Fibroblast of upper back skin (primary cell): ENCODE measurements at places on chromosomes 3 and 15.

GRCh38 chr3:43185983-43186314, 80.1 kb upstream of the POMGNT2 start:
- DNase-seq, result no peak

GRCh38 chr15:39857132-39857531, 62.9 kb downstream of the GPR176 start:
- no peak for DNase-seq

DNA sequence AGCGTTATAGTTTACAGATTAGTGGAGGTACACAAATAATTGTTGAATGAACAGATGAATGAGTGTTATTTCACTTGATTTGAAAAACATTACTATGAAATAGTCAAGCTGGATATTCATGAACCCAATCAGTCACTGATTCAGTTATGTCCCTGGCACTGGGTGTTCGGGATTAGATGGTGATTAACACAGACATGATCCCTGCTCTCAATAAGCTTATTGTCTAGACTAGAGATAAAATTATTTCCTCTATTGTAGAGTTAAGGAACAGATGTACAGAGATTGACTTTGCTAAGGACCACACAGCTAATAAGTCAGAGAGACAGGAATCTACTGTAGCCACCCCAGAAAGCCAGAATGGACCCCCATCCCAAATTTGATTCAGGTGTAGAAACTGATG, 963 bp downstream of the GRAMD1C start:
- no peak for DNase-seq

DNA sequence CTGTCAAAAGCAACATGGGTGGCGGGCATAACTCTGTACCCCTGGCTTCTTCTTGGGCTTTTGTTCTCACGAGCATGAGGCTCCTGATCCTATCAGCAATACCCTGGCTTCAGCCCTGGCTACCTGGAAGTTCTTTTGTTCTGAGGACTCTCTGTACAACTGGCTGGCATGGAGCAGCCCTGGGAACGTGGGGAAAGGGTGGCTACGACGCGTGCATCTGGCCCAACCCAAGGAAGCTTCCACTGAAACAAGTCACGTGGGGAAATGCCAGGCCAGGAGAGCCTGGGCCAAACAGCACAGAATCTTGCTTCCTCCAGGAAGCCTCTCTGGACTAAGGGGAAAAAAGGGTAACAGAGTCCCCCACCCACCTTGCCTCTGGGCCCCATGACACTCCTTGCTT, 22.7 kb upstream of the ATP2B2 start:
- no peak for DNase-seq

- DNase-seq, result no peak
These were observed 199.7 kb downstream of the AKAP13 start for GRCh38 chr15:85579957-85580694.

DNA sequence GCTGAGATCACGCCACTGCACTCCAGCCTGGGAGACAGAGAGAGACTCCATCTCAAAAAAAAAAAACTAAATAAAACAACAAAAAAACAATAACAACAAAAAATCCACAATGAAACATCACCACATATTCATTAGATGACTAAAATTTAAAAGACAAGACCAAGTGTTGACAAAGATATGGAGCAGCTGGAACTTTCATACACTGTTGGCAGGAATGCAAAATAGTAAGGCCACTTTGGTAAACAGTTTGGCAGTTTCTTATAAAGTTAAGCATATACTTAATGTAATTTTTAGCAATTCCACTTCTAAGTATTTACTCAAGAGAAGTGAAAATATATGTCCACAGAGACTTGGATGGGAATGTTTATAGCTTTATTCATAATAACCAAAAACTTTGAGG, 43.2 kb downstream of the RBP2 start:
- no peak for DNase-seq

DNA sequence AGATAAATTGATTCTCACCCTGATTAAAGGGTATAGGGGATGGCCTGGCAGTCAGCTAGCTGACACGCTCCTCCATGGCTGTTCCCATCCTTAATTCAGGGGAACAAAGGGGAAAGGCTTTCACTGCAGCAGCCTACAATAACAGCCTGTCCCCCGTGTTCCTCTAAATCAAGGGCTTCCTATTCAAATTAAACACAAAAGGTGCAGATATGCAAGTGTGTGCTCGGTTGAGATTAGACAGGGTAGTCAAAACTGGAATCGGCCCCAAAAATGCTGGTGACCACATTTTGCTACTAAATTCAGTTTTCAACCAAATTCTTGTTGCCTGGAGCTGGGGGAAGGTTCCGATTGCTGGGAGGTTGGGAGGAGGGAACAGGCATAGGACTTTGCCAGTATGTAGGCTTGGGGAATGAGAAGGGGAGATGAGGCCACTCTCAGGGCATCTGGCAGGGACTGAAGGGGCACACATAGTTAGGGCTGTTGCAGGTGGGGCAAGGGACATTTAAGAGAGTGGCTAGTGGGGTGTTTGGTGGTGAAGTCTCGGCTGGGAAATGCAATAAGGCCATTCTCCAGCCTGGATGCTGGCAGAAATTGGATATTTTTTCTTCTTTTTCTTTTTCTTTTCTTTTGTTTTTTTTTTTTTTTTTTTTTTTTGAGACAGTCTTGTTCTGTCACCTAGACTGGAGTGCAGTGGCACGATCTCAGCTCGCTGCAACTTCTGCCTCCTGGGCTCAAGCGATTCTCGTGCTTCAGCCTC, 32.9 kb upstream of the CTSH start:
- DNase-seq, result no peak

- peak; percentile 73 for DNase-seq
These were observed 58.7 kb upstream of the MRPL3 start for GRCh38 chr3:131561511-131561910.

- no peak for DNase-seq
These were observed 968.4 kb downstream of the FHIT start for GRCh38 chr3:60282866-60283265.

DNA sequence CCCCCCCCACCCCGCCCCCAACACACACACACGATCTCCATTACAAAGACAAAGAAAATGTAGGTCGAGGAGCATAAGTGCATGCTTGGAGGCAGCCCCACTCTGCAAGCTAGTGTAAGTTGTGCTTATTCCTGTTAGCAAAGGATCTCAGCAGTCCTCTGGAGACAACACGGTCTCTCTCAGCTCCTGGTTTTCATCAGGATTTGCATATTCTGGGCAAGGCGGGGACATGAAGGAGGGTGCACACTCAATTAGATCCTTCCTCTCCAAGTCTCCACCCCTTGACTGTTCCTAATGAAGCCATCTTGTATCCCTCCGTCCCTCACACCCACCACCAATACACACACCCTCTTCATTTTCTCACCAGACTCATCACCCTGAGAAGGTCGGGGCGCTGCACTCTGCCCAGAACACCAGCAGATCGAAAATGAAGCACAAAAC, 63.8 kb downstream of the MRPL46 start:
- no peak for DNase-seq

GRCh38 chr15:98419173-98419780, 229.1 kb upstream of the IGF1R start:
- no peak for DNase-seq

DNA sequence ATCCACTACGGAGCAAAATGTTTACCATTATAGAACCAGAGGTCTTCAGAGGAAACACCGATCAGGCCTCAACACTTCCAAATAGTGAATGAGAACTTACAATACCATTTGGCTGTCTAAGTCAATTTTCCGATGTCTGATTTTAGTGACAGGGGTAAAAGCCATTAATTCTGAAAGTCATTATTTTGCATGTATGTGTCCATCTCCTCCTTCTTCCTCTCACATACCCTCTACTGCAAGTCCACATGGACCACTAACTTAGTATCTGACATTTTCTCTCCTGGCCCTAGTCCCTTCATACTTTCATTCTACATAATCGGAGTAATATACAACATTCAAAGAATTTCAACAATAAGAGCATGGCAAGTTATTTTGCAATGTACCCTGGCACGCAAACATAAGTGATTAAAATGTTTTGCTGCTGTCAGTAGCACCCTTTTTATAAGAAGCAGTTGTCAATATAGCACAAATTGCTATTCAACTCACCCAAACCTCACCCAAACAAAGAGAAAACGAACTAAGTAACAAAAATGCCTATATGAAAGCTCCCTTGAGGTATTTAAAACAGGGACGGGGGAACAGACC, 1.9 kb downstream of the TOP2B start:
- DNase-seq, result no peak

DNA sequence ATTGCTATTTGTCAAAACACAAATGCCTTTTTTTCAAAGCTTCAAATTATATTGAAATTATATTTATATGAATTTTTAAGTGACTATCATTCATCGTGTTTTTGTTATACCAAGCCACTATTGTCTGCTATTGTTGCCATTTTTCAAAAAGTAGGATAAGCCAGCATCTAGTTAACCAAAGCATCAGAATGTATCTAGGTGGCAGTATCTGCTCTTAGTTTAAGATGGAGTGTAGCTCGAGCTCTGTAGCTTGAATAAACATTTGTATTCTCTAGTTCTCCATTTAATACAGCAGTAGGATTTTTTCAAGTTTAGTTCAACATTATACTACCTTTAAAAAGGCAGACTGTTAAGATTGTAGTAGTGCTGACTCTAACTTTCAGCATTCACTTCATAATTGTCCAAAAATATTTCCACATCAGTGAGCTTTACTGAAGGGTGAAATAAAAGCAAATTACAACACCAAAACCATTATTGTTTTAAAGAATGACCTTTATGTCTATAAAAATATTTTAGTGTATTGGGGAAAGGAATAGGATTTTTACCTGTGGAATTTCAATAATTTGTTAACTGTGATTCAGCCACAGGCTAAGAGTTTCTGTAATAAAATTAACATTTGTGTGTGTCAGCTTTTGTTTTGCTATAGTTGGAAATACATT, 19.6 kb upstream of the C15orf61 start:
- DNase-seq, result peak; percentile 49

- DNase-seq, result no peak
These were observed 172.7 kb downstream of the ZBTB20 start for GRCh38 chr3:114974387-114974786.

GRCh38 chr15:74316141-74316540, 51.3 kb downstream of the CYP11A1 start:
- peak; percentile 31 for DNase-seq

DNA sequence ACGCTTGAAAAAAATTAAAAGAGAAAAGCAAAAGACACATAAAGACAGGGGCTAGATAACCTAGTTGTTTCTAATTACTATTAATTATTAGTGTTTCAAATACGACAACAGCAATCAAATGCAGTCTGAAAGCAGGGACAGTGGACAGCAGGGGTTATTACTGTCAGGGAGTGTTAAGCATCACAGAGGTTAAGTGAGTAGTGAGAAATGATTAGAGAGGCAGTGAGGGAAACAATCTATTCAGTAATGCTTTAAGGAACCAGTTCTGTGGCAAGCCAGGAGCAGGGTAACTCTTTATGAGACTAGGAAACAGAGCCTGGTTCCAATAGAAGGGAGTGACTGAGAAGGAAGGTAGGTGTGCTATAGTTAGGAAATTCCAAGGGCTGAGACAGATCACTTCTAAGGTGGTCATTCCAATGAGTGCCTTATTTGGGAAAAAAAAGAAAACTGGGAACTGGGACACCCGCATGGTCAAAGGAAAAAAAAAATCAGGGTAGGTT, 15.0 kb downstream of the RYK start:
- no peak for DNase-seq

GRCh38 chr3:111691293-111691909, 96.3 kb upstream of the ZBED2 start:
- DNase-seq, result peak; percentile 58

GRCh38 chr15:81024936-81025335, 24.2 kb downstream of the TLNRD1 start:
- DNase-seq, result no peak

DNA sequence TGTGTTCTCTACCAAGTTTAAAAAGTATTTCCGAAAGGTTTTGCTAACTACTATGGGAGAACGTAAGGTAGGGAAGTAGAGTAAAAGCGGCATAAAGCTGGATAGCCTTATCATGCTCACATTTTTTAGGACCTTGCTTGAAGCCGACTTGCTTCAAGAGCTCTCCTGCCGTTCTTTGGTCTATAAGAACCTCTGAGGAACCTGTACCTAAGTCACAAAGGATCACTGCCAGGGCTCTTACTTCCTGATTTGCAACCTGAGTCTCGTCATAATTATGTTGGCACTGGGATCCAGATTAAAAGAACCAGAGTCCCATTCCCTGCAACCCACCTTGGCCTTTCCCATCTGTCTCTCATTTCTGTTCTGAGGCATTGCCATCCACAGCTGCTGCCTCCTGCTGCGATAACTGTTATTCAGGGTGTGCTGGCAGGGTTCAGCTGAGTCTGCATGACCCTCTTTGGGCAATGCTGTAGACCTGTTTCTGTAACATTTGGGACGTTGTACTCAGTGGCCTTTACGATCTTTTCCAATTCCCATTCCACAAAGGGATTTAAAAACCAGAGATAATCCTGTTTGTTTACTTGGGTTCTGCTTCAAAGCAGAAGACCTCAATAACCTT, 131.0 kb upstream of the UMPS start:
- DNase-seq, result no peak

GRCh38 chr15:90489514-90489913, 40.2 kb upstream of the CRTC3 start:
- no peak for DNase-seq

DNA sequence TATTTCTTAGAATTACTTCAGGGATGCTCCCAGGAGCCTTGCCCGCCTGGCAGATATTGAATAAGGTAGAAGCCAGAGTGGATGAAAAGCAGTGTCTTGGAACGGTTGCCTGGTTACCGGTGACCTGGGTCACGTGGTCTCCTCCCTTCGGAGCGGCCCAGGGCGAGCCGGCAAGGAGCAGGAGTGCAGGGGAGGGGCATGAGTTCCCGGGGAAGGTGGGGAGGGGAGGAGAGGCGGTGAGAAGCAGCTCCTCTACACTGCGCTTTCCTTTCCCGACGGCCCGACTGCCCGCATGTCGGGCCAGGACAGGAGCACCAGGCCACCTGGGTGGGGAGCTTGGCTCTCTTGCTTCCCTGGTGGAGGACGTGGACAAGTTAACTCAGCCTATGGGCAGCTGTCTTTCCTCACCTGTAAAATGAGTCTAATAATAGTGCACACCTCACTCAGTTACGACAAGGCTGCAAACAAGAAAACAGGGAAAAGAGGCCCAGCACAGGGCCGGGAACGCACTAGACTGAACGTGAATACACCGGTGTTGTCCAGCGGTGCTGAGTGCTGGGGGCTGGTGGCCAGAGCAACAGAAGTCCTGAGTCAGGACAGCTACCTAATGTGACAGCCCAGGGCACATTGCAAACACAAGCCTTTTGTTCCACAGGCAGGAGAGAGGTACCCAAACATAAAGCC, 198.3 kb downstream of the ADAMTS9 start:
- no peak for DNase-seq

DNA sequence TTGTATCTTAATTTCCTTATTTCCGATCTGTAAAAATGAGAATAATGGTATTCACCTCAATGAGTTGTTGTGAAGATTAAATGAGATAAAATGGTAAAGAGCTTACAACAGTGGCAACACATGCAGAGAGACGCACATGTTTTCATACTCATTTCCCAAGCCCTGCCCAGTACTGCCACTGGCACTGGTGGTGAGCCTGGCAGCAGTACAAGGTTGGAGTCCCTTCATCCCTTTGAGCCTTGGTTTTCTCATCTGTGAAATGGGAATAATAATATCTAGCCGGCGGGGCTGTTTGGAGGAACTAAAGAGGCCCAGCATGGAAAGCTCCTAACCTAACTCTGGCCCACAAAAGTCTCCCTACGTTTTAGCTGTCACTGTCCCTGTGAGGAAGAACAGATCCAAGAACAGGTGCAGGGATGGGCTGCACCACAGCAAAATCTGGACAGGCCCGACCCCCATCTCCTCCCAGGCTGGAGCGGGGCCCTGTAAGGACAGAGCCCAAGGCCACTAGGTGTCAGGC, 866 bp upstream of the CD276 start:
- no peak for DNase-seq
